ENCODE measurements at places on chromosomes 1 and 21.

DNA sequence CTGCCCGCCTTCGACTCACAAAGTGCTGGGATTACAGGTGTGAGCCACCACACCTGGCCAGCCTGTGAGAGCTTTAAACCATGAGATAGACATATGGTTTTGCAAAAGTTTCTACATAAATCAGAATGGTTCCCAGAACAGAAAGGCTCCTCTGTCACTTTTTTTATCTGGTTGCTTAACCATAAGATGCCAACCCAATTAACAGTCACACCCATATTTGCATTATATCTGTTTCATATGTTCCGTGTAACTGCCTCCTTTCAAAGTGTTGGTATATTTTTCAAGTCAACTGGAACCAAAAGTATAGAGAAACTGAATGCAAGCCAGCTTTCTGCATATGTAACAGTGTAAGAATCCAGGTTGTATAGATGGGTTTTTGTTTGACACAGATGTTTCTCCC lies 23.7 kb upstream of the RCC1 start:
- DNase-seq = no peak

DNA sequence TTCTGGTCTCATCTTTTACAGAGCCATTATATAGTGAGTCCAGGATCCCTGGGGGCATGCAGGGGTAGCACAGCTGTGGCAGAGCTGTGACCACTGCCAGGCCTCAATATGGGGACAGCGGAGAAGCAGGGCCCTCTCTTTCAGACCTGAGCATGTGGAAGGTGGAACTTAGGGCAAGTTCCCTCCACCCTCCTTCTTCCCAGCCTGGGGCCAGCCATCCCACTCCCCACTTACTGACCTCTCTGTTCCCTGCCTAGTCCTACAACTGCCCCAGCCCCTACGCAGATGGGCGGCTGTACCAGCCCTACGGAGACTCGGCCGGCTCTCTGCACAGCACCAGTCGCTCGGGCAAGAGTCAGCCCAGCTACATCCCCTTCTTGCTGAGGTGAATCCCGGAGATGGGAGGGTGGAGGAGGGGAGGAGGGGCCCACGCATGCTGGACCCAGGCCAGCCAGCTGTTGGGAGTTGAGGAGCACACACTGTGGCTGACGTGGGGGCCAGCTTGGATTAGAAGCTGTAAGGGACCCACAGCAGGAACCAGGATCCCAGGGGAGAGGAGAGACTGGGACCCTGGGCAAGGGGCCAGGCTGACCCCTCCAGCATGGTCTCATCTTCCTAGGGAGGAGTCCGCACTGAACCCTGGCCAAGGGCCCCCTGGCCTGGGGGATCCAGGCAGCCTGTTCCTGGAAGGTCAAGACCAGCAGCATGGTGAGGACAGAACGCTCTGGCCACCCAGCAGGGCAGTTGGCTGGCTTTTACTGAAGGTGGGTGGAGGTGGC lies 10.7 kb downstream of the PSRC1 start:
- no peak for DNase-seq

DNA sequence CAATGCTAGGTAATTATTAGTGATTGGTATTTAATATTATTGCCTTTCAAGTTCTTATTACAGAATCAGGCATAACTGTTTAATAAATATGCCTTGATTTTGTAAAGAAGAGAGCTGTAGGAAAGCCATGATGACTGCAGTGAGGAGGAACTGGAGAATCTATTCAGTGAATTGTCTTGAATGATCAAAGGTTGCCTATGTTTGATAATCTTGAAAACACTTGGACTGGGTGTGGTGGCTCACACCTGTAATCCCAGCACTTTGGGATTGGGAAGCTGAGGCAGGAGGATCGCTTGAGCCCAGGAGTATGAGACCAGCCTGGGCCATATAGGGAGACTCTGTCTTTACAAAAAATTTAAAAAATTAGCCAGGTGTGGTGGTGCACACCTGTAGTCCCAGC lies 42.4 kb downstream of the FMN2 start:
- no peak for DNase-seq

DNA sequence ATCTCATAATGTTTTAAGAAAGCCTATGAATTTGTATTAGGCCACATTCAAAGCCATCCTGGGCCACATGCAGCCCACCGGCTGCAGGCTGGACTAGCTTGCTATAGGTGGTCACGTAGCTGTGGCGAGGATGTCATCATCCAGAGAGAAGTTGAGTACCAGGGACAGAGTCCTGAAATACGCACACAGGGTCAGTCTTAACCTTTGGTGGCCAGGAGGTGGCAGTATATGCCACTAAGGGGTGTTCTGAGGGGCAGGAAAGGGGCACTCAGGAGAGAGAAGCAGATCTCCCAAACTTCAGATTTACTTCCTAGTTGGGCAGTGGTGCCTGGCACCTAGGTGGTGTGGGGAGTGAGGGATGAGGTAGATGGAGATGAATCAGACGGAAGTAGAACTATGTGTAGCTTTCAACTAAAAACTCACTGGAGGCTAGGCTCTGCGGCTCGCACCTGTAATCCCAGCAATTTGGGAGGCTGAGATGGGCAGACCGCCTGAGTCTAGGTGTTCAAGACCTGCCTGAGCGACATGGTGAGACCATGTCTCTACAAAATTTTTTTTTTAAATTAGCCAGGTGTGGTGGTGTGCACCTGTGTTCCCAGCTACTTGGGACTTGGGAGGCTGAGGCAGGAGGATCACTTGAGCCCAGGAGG lies 16.3 kb upstream of the CDK18 start:
- no peak for DNase-seq

DNA sequence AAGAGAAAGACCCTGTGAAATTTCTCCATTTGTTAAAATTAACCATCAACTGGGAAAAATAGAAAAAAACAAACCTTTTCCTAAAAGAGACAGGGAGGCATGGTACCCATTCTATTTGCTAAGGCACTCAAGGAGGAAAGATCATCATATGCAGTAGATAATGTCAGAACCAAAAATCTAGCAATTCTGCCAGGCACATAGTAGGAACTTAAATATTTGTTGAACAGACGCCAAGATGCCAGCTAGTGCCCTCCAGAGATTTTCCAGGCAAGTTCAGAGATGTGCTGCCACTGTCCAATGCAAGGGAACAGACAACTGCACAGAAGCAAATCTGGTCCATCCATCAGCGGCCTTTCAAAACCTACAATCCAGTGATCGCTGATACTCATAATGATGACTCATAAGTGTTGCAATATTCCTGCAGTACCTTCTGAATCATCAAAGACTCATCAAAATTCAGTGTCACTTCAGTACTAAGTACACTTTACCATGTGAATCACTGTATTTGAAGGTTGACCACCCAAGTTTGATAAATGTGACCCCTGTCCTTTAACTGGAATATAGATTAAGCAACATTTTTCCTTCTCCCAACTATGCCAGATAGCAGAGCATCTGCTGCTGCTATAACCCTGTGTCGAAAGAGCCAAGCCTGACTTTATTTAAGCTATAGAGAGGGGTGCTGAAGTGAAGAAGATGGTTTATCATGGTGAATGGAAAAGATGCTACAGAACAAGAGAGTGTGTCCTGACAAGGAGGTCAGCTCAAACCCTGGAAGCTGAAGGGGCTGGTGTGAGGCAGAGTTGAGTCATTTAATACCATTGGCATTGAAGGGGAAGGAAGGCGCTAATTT lies 99.1 kb downstream of the MT1HL1 start:
- no peak for DNase-seq

DNA sequence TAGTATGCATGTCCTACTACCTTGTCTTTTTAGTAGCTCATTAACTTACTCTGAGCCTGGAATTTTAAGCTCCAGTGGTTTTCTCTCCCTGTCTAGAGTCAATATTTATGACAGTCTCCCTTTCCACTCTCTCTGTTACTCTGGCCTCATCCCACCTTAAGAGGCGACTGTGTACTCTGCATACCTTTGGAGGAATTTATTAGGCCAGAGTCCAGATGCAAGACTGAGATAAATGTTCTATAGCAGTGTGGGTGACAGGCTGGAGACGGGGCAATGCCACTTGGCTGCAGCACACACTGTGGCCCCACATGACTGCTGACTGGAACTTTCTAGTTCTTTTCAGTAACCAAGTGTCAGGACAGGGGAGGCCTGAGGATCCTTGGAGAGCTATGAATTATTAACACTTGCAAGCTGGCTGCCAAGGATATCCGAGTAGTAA lies 4.1 kb upstream of the PDZK1 start:
- no peak for DNase-seq

DNA sequence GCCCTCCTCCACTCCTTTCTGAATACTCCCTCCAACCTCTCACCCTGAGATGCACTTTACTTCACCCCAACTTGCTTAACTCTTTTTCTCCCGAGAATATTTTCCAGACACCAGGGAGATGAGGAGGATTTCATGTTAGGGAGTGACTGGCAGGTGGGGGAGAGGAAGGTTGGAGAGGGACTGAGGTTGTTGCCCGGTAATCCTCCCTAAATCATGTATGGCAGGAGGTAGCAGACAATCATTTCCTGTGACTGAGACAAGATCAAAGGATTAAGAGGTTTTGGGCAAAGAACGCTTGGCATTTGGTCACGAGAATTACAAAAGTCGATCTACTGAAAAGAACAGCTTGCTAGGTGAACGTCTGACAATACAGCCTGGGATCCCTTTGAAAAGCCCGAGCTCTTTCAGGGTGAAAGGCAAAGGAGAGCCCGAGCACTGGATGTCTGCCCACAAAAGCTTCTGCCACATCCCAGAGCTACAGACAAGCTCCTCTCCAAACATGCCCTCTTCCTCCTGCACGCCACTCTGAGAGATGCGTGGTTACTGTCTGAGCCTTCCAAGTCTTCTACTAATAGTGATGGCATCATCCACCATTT lies 154.1 kb downstream of the DAB1 start:
- no peak for DNase-seq

GRCh38 chr1:235014756-235015155 lies 113.9 kb downstream of the TOMM20 start:
- DNase-seq = no peak

DNA sequence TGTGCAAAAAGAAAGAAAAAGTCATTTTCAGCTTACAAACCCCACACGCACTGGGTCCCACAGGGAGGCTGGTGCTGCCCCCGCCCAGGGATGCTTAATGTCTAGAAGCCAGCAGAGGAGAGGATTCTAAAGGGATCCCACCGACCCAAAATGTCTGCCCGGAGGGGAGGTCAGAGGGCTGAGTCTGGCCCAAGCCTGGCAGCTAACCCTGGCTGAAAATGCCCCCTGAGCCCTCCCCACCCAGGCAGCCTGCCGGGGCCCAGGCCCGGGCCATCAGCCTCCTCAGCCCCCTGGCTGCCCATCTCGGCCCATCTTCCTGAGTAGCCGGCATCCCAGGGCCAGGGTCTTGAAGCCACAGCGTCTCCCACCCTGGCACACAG lies 33.5 kb downstream of the ACOT7 start:
- DNase-seq = no peak

GRCh38 chr1:172790245-172790644 lies 131.3 kb downstream of the FASLG start:
- DNase-seq = no peak

DNA sequence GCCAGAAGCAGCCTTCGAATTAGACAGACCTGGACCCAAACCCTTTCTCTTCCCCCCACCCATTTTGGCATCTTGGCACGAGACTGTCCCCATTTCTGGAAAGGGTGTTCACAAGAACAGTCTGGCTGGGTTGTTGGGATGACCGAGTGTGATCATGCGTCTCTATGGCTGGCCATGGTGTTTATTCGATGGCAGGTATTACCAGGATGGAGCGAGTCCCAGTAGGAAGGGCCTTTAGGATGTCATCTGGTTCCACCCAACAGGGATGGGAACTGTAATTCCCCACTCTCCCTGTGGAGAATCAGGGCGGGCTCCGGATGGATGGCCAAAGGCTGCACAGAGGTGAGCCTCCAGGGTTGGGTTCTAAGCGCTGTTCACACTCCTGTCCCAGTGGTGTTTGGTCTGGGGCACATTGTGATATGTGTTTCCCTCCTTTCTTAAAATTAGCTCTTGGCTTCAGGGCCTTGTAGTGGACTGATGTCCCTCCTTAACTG lies 33.4 kb upstream of the ATP5PO start:
- no peak for DNase-seq

DNA sequence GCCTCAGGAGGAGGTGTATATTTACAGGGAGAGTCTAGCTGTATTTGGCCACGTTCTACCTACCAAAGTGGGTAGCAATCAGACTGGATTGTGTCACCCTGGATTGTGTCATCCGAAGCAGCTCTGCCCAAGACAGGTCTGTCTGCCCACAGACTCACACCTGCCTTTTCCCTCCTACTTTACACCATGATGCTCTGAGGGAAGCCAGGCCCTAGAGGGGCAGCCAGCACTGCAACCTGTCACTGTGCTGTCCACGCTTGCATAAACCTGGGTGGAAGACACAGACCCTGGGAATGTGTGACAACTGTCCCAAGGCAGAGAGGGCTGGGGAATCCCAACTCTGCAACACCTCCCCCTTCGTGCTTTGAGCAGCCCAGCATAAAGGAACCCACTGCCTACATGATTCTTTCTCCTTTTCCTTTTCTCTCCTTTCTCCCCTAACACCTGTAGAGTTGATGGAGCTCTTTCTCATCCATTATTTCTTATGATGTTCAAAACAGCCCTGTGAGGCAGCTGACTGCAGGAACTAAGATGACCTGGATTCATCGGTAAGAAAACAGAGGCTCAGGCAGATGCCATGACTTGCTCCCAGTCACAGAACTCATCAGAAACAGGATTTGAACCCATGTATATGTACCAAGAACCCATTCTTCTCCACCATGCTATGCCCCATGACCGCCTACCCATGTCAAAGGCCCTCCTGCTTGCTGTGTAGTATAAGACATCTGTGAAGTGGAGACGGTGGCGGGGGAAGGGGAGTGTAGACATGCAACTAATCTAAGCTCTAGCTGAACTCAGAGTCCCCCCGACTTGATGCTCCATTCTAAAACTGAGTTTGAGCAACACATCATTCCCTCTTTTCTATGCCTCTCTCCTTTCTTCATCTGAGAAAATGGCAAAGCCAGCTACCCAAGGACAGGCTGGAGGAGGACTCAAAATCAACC lies 55.9 kb downstream of the ITPKB start:
- DNase-seq = no peak

DNA sequence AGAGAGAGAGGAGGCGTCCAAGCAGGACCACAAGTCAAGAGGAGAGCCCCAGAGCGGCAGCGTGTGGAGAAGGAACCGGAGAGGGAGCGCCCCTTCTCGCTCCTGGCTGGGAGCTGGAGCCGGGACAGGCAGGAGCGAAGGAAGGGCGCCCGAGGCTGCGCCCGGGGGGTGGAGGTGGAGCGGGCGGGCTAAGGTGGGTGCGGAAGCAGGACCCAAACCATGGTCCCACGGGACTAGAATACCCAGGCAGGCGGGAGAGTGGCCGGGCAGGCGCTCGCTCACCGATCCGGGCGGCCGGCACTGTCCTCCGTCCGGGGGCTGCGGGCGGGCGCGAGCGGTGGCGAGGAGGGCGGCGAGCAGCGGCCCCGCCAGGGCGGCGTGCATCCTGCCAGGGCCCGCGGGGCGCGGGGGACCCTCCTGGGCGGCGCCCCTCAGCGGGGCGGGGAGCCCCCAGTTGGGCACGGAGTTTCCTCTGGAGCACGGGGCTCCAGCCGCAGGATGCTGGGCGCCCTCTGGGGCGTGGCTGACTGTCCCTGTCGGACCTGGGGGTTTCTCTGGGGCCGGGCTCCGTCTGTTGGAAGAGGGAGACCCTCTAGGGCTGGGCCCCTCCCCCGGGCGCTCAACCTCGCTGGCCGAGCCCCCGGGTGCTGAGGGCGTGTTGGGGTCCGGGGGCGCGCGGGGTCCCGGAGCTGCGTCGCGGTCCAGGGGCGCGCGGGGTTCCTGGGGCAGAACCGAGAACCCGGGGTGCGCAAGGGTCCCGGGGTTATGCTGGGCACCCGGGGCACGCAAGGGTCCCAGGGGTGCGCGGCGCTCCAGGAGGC lies 569 bp downstream of the TRABD2B start:
- no peak for DNase-seq

Measured in stimulated activated CD8-positive, alpha-beta memory T cell treated with anti-CD3 and anti-CD28 coated beads, Interleukin-2, amount 100 ng/mL, for 1 hour (primary cell).